ENCODE measurements at places on chromosomes 11 and 22. TPM values are rescaled to one million over a fixed set of nuclear protein-coding genes. Genes with fewer than 3 reads are reported as not detected.

GRCh38 chr11:75777461-75778110 lies 9.0 kb downstream of the DGAT2 start:
- DNase-seq, result no peak

DNA sequence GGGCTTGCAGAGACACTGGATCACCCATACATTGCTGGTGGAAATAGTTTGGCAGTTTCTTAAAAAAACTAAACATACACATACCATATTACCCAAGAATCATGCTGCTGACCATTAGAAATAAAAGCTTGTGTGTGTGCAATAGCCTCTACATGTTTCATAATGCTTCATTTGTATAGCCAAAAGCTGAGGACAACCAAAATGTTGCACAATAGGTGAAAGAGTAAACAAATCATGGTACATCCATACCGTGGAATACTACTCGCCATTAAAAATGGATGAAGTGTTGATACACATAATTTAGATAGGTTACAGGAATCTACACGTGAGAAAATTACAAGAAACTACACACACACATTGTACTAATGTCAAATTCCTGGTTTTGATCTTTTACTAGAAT lies 6.5 kb downstream of the KBTBD3 start:
- DNase-seq, result no peak

- no peak for DNase-seq
These were observed 76.7 kb upstream of the WNT11 start for GRCh38 chr11:76282811-76283595.

DNA sequence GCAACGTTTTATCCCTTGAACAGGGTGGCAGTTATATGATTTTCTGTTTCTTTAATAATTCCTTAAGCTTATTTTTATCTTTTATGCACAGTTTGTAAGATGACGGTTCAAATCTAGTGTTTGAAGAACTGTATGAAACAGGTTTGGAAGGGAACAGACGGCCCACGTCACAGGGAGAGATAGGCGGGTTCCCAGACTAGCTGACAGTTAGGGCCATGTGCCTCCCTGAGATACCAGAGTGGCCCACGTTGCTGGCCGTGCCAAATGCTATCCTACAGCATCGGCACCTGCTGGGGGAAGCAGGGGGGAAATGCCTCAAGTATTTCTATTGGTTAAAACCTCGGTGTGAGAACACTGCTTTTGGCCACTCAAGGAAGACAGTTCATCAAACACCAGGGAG lies 50.2 kb upstream of the BID start:
- no peak for DNase-seq

Gene OR52A1
- total RNA-seq, result not detected

Gene LIF
- 6.2 TPM for total RNA-seq

Gene HTR3A
- not detected for total RNA-seq
